GM18507 (cell line): ENCODE measurements at places on chromosomes 3 and 15.

DNA sequence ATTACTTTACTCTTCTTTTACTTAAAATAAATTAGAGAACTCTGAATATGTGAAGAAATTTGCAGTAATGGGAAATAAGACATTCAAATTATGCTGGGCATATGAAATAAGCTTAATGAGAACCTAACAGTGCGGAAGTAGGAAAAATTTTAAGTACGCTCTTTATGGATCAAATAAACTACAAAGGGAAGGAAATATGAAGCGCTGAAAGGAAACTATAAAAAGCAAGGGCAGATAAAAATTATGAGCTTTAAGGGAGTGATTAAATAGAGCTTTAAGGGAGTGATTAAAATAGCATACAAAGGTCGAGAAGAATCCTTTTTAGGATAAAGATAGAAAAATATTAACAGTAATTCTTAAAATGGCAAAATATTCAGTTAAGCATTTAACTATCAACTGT is 118.3 kb upstream of the AADACL2 start:
- no peak for DNase-seq

- no peak for DNase-seq
Measured at GRCh38 chr3:190562866-190563510, 49.1 kb downstream of the IL1RAP start.

DNA sequence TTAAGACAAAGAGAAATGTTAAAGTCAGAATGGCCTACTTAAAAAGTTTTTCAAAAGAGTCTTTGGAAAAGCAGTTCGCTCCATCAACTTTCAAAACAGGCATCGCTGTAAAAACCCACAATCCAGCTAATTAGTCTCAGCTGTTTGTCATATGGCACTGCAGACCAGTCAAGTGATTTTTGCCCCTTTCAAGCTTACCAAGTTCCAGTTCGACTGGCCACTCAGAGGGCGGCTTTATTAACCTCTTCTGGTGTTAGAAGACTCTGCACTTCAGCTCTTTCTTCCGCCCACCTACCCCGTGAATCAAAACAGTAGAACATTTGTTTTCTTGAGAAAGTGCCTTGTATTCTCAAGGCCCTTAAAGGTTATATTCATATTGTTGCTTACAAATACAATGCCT is 19.3 kb downstream of the RAB27A start:
- no peak for DNase-seq

DNA sequence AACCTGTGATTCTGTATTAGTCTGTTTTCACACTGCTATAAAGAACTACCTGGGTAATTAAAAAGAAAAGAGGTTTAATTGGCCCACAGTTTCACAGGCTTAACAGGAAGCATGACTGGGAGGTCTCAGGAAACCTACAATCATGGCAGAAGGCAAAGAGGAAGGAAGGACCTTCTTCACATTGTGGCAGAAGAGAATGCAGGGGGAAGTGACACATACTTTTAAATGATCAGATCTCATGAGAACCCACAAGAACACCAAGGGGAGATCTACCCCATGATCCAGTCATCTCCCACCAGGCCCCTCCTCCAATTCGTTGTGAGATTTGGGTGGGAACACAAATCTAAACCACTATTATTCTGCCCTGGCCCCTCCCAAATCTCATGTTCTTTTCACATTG is 6.1 kb downstream of the ZKSCAN7 start:
- no peak for DNase-seq

DNA sequence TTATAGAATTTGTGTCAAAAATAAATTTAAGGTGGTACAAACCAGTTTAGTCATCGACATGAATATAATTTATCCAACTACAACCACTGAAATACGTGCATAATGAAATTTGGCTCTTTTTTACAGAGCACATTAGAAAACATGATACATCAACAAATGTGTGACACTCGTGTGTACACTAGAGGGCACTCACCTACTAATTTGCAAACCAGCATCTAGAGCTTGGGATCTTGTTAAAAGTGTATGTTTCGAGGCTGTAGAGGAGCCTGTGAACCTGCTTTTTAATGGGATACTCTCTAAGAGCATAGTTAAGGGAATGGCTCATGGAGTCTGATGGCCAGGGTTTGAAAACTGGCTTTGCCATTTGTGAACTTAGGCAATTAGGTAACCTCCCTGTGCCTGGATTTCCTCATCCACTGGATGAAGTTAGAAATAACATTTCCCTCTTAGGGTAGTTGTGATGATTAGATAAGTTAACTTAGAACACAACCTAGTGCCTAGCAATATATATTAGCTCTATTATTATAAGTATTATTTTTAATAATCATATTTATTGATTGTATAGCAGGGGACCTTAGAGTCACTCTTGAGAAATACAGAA is 8.8 kb upstream of the CPOX start:
- DNase-seq, result no peak

GRCh38 chr3:25957026-25957425 is 167.1 kb downstream of the OXSM start:
- no peak for DNase-seq
